ENCODE measurements at places on chromosomes 4 and X.

- DNase-seq, result no peak
These were observed 41.7 kb downstream of the SCML1 start for GRCh38 chrX:17778997-17779396.

DNA sequence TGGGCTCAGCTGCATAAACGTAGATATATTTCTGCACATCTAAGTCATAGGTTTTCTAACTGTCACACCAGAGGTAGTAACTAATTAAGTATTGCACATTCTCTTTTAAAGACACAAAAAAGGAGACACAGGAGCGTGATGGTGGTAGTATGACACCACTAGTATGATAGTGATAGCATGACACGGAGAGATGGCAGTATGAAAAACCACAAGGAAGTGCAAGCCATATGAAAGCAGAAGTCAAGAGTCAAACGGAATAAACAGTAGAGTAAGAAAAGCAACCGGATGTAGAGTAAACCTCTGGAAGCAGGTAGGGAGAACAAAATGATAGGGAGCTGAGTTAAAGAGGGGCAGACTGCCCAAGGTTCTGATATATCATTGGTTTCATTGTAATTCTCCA, 382.2 kb upstream of the INTU start:
- DNase-seq, result no peak

- no peak for DNase-seq
These were observed 8.1 kb upstream of the ADGRG4 start for GRCh38 chrX:136292656-136293055.

- no peak for DNase-seq
These were observed 877 bp downstream of the GPRASP1 start for GRCh38 chrX:102652031-102652688.

- no peak for DNase-seq
These were observed 1332.5 kb downstream of the FSTL5 start for GRCh38 chr4:160831165-160831922.

GRCh38 chr4:142696334-142697122, 149.6 kb downstream of the INPP4B start:
- DNase-seq, result no peak

GRCh38 chr4:138393886-138394610, 151.9 kb upstream of the SLC7A11 start:
- DNase-seq, result no peak

- no peak for DNase-seq
These were observed 49.2 kb upstream of the MND1 start for GRCh38 chr4:153295131-153295755.

All from GM12864 (cell line).